ENCODE measurements at places on chromosomes 4 and X. TPM values are rescaled to one million over a fixed set of nuclear protein-coding genes. Genes with fewer than 3 reads are reported as not detected.

DNA sequence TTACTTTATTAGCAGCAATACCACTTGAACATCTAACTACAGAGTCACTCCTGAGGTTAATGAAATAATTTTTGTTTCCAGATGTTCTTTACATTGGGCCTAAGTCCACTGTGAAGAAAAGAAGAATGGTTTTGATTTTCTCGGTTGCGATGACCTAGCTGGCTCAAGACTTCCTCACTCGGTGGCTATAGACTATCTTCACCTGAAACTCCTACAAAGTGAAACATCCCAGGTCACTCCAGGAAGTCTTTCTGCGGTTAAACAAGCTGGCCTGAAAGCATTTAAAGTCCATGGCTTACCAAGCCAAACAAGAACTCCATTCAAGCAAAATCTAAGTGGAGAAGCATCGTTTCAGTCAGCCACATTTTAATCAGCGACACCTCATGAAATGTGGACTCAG is 13.7 kb upstream of the SORBS2 start:
- no peak for DNase-seq

GRCh38 chrX:3943965-3944364 is 230.5 kb upstream of the PRKX start:
- no peak for DNase-seq

GRCh38 chrX:115650916-115651315 is 89.9 kb downstream of the PLS3 start:
- DNase-seq: no peak

- DNase-seq: no peak
These were observed 400.6 kb downstream of the PABPC4L start for GRCh38 chr4:133800966-133801365.

DNA sequence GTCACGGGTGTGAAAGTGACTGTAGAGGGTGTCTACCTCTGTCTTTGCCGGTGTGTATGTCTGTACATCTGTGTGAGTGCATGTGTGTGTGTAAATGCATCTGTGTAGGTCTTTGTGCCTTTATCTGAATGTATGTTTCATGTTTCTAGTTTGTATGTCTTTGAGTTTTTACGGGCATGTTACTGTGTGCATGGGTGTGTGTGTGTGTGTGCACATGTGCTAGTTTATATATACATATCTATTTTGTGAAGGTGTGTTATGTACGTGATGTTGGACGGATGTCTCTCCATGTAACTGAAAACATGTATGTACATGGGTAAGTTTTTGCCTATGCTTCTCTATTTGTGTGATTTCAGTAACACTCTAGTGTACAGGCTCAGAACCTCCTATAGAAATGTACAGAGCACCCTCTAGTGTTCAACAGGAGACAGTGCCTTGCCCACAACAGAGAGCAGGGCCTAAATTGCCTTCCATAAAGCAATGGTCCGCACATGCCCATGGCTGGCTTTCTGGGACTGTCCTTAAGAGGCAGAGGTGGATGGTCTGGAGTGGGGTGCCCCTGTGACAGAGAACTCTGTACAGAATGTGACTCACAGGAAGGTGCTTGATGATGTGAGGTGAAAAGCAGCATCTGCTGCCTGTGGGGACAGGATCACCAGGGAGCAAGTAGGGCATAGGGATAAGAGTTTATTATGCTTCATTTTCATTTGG is 343.5 kb downstream of the RAPGEF2 start:
- no peak for DNase-seq

DNA sequence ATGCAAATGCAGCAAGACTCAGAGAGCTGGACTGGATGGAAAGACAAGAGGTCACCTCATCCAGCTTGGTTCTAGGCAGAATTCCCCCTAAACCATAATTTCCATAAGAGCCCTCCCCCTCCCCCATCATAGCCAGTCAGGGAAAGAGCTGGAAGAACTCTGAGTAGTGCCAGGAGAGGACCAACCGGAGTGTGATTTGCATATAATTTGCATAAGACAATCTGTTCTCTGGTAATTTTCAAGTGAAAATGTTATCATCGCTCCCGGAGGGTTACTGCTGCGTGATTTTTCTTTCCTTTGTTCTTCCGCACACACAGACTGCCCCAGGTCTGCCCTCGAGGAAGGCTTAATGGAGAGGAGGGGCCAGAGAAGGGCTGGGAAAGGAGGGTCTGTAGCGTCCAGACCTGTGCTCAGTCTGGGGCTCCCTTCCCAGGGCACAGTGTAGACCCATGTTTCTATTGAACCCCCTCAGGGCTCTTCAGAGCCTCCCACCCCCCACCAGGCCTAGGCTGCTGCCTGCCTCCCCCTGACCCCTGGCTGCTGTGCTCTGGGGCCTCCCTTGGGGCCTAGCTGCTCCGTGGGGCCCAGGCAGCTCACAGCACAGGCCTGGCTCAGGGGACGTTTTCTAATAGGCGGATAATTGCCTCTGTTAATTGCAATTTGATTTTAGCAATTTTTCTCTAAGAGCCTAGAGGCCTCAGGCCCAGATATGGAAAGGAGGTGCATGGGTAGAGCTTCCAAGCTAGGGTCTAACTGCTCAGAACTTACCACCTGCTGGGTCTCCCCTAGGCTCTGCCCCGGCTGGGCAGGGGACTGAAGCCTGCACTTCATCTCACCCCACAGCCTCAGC is 90.4 kb upstream of the PJA1 start:
- peak; percentile 42 for DNase-seq

DNA sequence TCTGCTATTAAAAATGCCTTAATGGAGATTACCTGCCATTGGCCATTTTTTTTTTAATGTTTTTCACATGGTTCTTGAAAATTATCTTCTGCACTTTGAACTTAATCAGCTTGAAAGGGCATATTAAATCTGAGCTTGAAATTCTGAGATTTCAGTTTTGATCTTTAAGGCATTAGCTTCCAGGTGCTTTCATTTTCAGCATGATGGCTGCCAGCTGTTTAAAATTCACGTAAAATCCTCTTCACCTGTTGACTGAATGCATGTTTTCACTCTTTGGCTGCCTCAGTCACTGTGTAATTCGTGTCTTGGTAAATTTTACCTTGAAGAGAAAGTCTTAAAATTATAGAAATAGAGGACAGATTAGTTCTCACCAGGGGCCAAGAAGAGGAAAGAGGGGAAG is 39.6 kb downstream of the SMAD1 start:
- no peak for DNase-seq

GRCh38 chrX:96685210-96686099 is 813 bp downstream of the DIAPH2 start:
- peak; percentile 54 for DNase-seq

DNA sequence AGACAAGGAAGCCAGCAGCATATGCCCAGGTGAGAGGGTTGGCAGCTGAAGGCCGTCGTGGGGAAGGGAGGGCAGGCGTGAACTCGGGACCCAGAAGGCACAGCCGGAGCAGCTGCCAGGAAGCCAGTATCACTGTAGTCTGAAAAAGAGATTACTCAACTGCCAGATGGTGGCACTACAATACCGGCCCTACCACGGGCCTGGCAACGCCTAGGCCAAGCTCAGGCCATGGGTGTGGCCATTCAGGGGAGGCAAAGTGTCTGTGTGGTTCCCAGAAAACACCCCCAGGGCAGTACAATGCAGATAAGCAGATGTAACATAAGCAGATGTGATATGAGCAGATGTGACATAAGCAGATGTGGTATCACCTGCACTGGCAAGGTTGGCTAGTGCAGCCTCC is 236.0 kb downstream of the AFAP1 start:
- no peak for DNase-seq

- DNase-seq: no peak
These were observed 131.0 kb upstream of the SLC34A2 start for GRCh38 chr4:25524663-25525062.

DNA sequence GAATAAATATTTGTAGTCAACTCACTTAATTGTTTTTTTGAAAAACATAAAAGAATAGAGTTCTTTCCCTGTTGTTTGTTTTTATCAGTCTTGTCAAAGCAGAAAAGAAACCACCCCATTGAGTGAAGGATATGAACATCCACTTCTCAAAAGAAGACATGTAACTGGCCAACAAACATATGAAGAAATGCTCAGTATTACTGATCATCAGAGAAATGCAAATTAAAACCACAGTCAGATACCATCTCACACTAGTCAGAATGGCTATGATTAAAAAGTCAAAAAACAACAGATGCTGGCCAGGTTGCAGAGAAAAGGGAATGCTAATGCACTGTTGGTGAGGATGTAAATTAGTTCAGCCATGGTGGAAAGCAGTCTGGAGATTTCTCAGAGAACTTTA is 326.1 kb upstream of the EMCN start:
- DNase-seq: no peak

GRCh38 chrX:77900688-77901087 is 1.4 kb downstream of the COX7B start:
- DNase-seq: no peak

GRCh38 chr4:53890461-53890860 is 173.9 kb downstream of the CHIC2 start:
- DNase-seq: no peak

- DNase-seq: no peak
These were observed 17.6 kb downstream of the FBXO8 start for GRCh38 chr4:174265916-174266315.

GRCh38 chrX:54357414-54358377 is at the start of gene WNK3:
Gene WNK3 (minus strand): TSS chrX:54358046.
- DNase-seq: peak; percentile 91

- no peak for DNase-seq
These were observed 7.0 kb upstream of the FAT1 start for GRCh38 chr4:186730621-186731020.

GUCY1A1 gene
- total RNA-seq: 74.0 TPM

NHS gene
- total RNA-seq: 19.1 TPM

SLC6A8 gene
- 26.7 TPM for total RNA-seq

GLA gene
- 26.0 TPM for total RNA-seq

GPR82 gene
- 0.45 TPM for total RNA-seq

GC gene
- total RNA-seq: not detected

KLKB1 gene
- 1.2 TPM for total RNA-seq

STX18 gene
- total RNA-seq: 36.0 TPM

DCX gene
- 0.42 TPM for total RNA-seq

GNRHR gene
- not detected for total RNA-seq

SLC49A3 gene
- total RNA-seq: 10.8 TPM

All from aorta (tissue), 5 donors.